ENCODE measurements at places on chromosomes 5 and 9.

- no peak for DNase-seq
Measured at GRCh38 chr5:142841511-142842265, 71.5 kb downstream of the ARHGAP26 start.

GRCh38 chr5:111668477-111669414, 88.2 kb downstream of the NREP start:
- DNase-seq, result no peak

- DNase-seq, result no peak
Measured at GRCh38 chr5:108233617-108234155, 148.2 kb downstream of the FBXL17 start.

DNA sequence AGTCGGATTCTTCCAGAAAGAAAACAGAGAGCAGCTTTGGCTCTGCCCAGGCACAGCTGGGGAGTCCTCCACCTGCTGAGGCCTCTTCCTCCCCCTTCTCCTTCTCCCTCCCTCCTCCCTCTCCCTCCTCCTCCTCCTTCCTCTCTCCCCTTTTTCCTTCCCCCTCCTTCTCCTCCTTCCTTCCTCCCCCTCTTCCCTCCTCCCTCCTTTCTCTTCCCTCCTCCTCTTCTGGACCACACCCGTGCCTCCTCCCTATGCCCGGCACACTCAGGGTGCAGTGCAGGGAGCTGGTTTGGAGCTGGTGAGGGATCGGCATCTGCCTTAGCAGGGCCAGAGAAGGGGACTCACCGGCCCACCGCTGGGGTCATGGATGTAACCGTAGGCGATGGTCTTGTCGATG, 30.2 kb downstream of the DBH start:
- no peak for DNase-seq

GRCh38 chr9:21803649-21804048, 1.2 kb downstream of the MTAP start:
- DNase-seq, result no peak

DNA sequence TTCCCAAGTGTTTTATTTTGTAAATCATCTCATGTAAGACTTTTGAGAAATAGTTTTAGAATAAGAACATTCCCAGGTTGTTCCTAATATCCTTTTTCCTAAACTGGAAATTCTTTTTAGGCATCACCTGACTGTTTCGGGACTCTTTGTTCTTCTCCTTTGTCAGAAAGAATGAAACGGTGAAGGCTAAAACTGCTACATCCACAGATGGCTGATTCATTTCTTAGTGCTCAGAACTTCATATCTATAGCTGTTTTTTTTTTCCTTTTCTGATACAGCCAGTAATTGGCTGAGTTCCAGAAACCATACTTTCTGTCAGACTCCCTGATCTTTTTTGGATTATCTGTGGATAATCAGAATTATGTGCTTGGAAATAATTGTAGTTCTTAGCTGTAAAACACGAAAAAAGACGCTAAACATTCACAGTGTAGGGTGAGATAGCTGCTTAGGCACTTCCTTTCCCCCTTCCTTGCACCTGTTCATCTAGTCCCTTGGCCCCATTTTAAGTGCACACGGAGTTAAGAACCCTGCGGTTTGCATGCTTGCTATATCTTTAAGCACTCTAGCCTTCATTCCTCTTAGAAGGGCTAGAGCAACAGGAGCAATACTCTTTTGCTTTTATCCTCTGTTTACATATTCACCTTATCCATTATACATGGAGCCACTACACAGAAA, 283.9 kb downstream of the PJA2 start:
- DNase-seq, result no peak

DNA sequence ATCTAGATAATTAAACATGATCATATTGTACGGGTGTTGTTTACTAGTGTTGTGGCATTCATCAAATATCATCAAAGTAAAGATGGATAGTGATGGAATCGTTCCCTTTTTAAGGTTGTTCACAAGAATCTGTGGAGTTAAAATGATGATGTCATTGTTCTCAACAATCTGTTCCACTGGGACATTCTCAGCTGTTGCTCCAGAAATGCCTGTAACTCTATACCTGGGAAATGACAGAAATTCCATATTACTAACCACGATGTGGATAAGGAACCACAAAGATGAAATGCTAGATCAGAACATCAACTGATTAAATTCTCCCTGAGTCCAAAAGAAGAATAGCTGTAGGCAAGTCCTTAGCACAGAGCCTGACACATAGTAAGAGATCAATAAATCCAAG, 38.0 kb downstream of the RIGI start:
- DNase-seq, result no peak

DNA sequence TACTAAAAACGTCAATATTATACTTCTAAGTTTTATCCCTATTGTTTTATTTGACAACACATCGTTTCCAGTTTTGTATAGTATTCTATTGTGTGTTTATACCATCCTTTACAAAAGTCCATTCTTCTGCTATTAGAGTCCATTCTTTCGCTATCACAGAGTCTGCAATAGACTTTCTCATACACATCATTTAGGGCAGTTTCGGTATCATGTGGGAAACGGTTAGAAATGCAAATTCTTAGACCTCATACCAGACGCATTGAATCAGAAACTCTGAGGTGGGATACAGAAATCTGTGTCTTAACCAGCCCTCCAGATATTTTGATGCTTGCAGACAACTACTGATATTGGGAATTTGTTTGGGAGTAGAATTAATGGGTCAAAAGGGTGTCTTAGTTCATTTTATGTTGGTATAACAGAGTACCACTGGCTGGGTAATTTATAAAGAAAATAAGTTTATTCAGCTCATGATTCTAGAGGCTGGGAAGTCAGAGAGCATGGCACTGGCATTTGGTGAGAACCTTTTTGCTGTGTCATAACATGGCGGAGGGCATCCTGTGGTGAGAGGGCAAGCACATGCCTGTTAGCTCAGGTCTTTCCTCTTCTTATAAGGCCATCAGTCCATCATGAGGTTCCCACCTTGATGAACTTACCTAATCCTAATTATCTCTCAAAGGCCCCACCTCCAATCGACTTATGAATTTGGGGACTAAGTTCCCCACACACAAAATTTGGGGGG, 21.1 kb downstream of the CARTPT start:
- no peak for DNase-seq

DNA sequence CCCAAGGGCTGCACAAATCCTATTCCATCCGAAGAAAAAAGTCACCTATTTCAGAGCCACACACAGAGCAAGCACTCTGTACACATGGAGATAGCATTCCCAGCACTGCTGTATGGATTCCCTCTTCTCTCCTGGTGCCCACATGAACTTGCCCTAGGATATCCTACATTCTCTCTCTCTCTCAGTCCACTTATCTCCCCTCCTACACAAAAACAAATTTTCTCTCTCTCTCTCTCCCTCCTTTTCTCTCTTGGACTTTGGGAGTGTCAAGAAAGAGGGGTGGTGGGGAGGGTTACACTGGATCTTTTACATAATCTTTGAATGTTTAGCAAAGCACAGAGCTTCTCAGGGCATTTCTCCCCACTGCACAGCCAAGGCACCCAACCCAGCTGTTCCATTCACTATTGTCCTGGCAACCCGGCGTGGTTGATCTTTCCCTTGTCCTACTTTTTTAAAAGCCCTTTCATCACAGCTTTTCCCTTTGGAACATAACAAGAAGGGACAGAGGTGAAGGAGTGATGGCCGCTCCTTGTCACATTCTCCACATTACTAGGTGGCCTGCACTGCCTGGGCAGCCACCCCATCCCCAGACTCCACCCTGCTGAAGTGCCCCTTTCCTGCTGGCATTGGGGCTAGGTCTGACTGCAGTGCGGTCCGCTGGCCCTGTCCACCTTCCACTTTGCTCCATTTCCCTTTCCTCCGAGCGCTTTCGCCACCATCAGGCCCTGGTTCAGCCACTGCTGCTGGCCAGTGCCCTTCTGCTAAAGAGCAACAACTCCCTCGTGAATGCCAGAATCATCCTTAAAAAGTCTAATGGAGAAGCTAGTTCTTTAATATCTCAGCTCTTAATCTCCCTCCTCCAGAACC, 22.2 kb upstream of the SLC1A3 start:
- no peak for DNase-seq

- no peak for DNase-seq
Measured at GRCh38 chr9:88464851-88465250, 70.1 kb upstream of the NXNL2 start.
